ENCODE measurements at places on chromosomes 13 and 19.

DNA sequence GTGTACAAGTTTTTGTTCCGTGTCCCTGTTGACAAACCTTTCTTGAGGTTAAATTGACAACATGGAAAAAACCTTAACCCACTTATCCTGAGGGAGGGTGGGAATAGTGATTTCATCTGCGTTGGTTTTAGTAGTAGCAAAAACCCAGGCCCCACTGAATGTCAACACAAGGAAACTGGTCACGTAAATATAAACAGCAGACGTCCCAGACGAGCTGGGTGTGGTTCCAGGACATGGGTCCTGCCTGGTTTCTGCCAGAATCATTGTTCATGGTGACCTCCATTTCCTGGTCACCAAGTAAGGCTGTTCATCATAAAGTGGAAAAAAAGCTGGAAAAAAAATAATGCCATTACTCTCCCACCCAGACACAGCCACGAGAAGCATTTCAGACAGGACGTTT, 16.9 kb upstream of the F2RL3 start:
- no peak for DNase-seq

DNA sequence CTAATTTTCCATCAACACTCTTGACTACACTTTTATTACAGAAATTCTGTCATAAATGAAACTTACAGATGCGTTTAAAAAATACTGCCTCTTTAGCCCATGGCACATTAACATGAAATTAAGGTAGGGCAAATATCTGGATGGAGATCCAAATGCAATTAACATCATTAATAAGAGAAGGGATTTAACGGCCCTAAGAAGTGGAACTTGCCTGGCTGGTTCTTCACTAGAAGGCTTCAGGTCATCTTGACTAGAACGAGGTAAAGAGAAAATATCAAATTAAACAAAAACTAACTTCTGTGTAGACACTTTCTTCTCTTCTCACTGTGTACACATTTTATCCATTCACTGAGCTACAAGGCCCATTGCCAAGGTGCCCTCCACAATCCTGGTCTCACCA, 1093.4 kb downstream of the EFNB2 start:
- no peak for DNase-seq

DNA sequence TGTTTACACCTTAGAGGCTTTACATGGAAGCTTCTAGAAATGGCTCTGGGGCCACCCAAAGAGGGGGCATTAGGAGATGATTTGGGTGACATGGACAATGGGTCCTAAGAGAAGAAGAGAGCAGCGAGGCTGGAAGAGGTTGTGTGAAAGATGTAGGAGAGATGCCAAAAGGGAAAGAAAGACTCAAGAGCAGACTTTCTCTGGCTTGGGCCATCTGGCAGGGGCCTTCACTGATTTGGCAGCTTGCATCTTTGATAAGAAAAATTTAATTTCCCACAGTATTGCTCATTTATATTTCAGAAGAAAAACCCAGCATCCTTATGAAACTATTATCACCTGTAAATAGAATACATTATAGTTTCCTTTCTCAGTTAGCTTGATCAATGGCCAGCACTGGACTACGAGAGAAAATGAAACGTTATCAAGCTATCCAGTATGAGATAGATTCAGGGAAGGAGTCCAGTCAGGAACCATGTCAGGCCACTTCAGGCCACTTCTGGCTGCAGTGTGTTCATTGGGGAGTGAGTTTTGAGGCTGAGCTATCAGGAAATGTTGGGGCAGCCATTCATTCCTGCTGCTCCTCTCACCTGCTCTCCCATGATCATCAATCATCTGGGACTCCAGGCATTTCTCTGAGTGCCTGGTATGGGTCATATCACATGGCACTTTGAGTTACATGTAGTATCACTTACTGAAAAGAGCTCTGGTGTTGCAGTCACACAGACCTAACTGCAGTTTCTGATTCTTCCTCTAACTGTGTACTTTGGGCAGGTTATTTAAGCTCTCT, 10.3 kb downstream of the SCEL start:
- DNase-seq, result no peak

DNA sequence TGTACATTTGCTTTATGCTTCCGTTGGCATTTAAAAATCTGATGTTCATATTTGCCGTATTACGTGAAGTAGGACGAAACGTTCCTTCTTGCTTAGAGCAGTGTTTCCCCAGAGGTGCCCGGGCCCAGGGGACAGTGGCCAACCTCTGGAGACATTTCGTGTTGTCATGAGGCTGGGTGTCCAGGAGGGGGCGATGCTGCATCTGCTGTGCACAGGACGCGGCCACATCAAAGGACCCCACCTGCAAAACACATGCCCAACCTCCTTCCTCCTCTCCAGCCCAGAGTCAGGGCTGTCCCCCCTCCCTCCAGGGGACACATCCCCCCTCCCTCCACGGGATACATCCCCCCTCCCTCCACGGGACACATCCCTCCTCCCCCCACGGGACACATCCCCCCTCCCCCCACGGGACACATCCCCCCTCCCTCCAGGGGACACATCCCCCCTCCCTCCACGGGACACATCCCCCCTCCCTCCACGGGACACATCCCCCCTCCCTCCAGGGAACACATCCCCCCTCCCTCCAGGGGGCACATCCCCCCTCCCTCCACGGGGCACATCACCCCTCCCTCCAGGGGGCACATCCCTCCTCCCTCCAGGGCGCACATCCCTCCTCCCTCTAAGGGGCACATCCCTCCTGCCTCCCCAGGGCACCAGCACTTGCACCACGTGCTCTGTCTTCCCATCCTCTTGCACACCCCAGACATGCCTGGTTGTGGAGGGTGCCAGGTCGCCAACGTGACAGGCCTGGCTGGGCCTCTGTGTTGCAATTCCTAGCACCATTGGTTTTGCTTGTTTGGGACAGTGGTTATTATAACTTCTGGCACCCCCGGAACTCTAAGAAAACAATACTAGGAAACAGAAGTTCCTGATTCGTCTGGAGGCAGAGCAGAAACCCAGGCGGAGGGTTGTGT, 46.7 kb downstream of the GAS6 start:
- peak; percentile 84 for DNase-seq

GRCh38 chr13:100812982-100813584, 138.5 kb upstream of the TMTC4 start:
- DNase-seq, result no peak

- DNase-seq, result no peak
These were observed 8.3 kb upstream of the MTRF1 start for GRCh38 chr13:41271456-41272285.

DNA sequence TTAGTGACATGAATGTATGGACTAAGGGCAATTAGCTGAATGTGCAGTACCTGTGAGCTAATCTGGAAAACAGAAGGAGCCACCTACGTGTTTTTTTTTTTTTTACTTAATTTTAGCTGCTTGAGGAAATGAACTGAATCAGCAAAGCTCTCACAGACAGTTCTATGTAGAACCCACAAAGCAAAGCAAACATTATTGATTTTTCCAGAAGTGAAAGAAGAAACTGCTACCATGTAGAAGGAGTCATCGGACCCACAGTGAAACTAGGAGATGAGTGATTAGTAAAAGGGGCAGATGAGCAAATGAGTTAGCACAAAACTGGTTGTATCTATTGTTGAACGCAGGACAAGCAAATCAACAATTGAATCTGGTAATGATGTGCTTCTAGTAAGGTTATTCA, 94.1 kb upstream of the SLC7A1 start:
- no peak for DNase-seq

DNA sequence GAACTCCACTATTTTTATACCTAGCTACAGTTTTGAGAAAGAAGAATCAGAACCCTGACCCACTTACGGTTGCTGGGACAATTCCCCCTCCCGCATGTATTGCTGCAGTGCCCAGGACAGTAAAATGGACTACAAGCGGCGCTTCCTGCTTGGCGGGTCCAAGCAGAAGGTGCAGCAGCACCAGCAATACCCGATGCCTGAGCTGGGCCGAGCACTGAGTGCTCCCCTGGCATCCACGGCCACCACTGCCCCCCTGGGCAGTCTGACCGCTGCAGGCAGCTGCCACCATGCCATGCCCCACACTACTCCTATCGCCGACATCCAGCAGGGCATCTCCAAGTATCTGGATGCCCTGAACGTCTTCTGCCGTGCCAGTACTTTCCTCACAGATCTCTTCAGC, 46.0 kb downstream of the GARRE1 start:
- DNase-seq, result no peak

DNA sequence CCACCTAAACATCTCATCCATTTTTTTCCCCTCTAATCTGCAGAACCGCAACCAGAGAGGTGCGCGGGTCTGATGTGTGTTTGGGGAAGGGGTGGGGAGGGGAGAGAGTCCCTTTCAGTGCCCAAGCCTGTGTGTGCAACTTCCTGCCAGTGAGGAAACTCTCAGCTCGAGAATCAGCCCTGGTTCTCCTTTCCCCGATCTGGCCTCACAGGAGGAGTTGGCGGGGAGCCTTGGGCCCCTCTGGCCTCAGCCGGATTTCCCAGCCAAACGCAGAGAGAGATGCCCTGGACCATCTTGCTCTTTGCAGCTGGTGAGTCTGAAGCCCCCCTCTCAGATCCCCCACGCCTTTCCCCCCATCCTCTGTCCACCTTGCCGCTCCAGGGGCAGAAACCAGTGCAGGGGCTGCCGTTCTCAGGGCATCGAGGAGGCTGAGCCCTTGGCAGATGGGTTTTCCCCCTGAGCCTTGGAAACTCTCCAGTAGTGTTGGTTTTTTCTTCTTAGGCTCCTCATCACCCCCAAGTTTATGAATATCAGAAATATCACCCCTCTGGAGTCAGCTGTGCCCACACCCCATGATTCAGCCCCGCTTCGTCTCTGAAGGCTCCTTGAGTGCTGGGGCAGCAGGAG, at the start of gene C19orf38:
C19orf38 (plus strand) TSS at position 186 of the 627 bp plus-strand sequence; CDS start at position 280, 94 bp downstream.
- DNase-seq, result peak; percentile 42

- DNase-seq, result no peak
These were observed 766.4 kb upstream of the KLHL1 start for GRCh38 chr13:70874636-70875035.

- no peak for DNase-seq
These were observed 21.0 kb downstream of the STARD13 start for GRCh38 chr13:33264620-33264978.

DNA sequence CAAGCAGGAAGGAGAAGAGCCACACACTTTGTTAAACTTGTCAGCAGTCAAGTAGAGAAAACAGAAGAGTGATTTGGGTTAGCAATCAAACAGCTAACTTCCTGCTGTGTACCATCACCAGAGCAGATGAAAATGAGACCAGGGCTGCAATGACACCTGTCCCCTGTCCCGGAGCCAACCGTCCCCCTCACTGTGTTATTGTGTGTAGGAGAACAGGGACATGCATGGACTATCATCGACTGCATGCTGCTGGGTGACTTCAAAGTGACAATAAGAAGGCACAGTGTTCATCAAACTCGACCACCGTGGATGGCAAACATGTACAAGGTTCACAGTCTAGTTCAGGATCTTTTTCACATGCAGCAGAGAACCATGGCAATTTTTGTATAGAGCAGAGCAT, 94.0 kb upstream of the SLC15A1 start:
- DNase-seq, result no peak

- no peak for DNase-seq
These were observed 114.4 kb downstream of the RAB20 start for GRCh38 chr13:110447058-110447511.

DNA sequence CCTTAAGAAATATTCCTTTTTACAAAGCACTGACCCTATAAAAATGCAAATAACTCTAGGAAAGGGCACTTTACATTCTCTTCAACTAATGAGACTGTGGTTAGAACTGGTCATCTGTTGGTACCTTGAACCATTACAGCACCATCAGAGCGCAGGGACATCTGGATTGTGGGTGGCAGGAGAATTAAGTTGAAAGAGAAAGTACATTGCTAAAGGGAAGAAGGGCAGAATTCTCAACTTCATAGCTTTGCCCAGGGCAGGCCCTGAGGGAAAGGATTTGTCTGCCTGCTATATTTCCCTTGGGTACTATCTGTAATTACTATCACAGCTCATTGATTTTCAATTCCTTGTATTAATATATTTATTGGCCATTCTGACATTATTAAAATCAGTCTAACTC, 196.8 kb downstream of the KLF12 start:
- no peak for DNase-seq

- DNase-seq, result no peak
These were observed 7.2 kb downstream of the VASP start for GRCh38 chr19:45514376-45515051.
